Right ventricle myocardium superior (tissue), 1 donor: ENCODE measurements at places on chromosomes 11 and 22. TPM values are rescaled to one million over a fixed set of nuclear protein-coding genes. Genes with fewer than 3 reads are reported as not detected.
A peak's percentile ranks its signal among the peaks of the same experiment; 100 is the strongest.

C1QTNF4 gene
- 0.48 TPM for total RNA-seq

PVALB gene
- total RNA-seq: not detected

C11orf65 gene
- 0.56 TPM for total RNA-seq

- DNase-seq: no peak
Observed at GRCh38 chr11:35787626-35788025, 125.1 kb downstream of the TRIM44 start.

DNA sequence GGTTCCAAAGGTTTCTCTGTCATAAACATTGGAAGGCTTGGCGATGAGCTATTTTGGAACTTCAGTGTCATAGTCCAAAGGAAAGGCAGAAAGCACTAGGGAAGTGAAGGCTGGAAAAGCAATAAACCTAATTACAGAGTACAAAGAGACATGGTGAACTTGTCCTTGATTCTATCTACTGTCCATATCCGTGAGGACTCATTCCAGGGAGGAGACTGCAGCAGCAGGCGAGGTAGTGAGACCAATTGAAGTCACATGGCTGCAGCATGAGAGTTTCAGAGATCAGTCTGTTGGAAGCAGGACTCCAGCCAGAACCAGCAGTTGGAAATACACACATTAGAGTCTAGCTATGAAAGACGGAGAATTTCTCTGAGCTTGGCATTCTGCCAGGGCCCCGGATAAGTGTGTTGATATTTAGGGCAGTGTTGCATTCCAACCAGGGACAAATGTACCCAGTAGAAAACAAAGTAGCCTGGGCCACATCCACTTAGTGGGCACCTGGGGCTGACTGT is 54.1 kb upstream of the ARHGAP42 start:
- DNase-seq: peak; percentile 73

DNA sequence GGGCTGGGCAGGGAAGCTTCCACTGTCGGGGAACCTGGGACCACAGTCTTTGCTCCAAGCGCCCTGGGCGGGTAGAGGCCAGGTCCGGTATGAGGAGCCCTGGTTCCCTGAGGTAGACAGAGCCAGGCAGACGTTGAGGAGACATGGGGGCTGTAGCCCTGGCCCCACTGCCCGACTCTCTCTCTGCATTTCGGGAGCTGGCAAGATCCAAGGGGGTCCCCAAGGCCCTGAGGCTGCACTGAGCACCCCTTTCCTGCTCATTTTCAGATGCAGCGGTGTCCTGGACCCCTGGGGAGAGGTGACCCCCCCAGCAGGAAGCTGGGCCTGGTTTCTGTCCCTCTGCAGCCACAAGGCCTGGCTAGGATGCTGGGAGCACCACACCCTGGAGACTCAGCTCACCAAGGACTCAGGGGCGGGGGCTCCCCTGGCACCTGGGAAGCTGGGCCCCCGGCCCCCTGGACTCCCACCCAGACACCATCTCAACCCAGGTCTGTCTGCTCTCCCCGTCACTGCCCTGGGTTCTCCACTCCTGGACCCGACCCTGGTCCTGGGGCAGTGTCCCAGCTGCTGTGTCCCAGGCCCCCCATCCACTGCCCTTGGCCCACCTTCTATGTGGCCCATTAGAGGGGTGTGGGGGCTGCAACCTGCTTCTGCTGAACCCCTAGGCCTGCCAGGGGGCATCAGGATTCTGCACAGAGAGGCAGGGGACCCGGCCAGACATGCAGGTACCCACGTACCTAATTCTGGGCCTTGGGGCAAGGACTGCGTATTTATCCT is 15.0 kb upstream of the MUC6 start:
- peak; percentile 41 for DNase-seq

GRCh38 chr22:17137170-17137569 is 16.0 kb upstream of the TMEM121B start:
- DNase-seq: no peak

GRCh38 chr11:70733327-70734325 is 335.3 kb downstream of the CTTN start:
- DNase-seq: no peak
